ENCODE measurements at places on chromosomes 6 and 20.

GRCh38 chr20:50434653-50435396 lies 75.4 kb upstream of the PTPN1 start:
- no peak for DNase-seq

DNA sequence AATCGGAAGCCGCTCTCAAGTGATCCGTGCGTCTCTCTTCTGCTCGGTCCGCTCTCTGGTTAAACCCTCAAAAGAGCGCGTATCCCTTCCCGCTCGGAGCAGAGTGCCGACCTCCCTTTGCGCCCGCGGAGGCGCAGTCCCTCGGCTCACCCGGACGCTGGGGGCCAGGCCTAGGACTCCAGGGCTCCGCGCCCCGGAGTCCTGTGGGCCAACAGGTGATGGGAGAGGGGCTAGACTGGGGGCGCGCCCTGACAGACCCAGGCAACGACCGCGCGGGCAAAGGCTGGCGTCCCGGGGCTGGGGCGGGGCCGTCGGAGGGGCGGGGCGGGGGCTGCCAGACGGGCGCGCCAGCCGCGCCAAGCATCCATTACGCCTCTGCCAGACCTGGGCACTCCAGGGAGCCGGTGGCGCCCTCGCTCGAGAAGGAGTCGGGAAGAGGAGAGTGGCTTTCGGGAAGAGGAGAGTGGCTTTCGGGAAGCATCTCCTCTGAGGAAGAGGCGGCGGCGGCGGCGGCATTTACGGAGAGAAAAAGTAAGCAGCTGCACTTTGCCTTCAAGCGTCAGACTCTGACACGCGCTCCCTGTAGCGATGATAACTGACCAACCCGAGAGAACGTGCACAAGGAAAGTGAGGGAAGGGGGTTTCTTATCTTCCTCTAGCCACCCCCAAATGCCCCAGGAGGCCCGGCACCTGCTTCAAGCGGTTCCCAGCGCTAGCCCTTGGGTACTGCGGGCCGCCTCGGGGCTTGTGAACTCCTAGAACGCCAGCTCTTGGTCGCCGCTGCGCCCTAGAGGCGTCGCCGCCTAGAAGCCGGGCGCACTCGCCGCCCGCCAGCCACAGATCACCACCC lies 2.6 kb downstream of the EPHA7 start:
- DNase-seq, result peak; percentile 69

DNA sequence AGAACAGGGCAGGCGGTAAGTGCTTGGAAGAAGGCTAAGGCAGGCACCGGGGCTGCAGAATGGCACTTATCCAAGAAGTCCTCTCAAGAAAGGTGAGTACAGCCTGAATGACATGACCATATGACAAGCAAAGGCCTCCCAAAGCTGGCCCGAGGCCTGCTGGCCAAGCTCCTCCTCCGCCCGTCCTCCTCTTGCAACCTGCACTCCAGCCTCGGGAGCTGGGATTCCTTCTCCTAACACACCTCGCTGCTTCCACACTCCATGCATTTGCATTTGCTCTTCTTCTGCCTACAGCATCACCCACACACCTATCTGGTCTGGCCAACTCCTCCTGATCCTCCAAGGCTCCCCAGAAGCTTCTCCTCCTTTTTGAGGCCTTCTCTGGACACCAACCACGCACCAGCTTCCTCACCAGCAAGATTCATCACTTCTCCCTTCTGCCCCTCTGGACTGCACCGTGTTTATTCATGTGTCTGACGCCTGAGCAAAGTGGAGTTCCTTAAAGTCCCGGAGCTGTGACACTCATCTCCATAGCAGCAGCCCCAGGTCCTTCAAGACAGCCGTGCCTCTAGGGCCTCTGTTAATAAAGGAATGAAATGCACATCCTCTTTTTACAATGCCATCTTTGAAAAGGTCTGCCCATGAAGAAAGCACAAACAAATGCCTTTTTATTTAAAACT lies 32.3 kb downstream of the CNKSR3 start:
- peak; percentile 12 for DNase-seq

DNA sequence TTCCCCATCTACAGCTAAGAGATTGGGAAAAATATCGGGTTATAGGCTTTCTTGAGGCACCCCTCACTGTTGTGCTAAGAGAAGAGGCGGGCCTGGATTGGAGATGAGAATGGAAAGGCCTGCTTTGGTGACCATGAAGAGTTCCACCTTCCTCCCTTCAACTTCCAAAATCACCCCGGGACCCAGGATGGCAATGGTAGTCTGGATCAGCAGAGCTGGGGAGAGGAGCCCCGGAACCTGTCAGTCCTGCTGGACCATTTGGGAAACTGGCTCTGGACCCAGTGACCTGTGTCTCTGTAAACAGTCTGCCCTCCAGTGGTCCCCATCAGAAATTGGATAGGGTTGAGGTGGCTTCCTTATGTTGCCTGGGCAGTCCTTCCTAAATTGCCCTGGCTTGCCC lies 1085.6 kb downstream of the KHDRBS2 start:
- DNase-seq, result no peak

- DNase-seq, result no peak
Observed at GRCh38 chr6:195861-196360, 96.4 kb upstream of the DUSP22 start.

GRCh38 chr6:43779852-43780236 lies 9.8 kb downstream of the VEGFA start:
- DNase-seq, result no peak

- no peak for DNase-seq
Observed at GRCh38 chr6:133681891-133682290, 207.0 kb upstream of the TCF21 start.

- DNase-seq, result no peak
Observed at GRCh38 chr6:126054802-126055201, 68.5 kb downstream of the TRMT11 start.

DNA sequence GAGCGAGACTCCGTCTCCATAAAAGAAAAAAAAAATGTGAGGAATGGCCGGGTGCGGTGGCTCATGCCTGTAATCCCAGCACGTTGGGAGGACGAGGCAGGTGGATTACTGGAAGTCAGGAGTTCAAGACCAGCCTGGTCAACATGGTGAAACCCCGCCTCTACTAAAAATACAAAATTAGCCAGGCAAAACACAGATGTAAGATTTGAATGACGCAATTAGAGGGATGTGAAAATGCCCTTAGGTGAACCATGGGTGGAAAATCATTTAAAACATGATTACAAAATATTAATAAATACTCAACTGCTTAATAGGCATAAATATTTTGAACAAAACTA lies 20.9 kb downstream of the COL9A3 start:
- DNase-seq, result no peak

DNA sequence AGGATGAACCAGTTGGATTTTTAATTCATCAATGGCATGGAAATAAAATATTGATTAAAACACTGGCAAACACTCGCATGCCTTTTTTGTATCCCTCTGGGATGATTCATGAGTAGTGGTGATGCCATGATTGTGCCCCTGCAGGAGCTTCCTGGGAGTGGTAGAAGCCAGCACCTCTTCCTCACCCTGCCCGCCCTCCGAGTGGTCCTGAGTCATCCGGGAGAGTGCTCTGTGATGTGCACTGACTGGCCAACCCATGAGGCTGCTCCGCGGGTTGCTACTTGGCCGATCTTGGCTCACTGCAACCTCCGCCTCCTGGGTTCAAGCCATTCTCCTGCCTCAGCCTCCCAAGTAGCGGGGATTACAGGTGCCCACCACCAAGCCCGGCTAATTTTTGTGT lies 27.4 kb downstream of the GJA10 start:
- DNase-seq, result no peak

GRCh38 chr6:130769861-130770260 lies 57.3 kb upstream of the SMLR1 start:
- no peak for DNase-seq

GRCh38 chr20:56698297-56698696 lies 69.2 kb downstream of the TFAP2C start:
- no peak for DNase-seq

GRCh38 chr6:132179955-132180354 lies 221.3 kb downstream of the MOXD1 start:
- DNase-seq, result no peak

DNA sequence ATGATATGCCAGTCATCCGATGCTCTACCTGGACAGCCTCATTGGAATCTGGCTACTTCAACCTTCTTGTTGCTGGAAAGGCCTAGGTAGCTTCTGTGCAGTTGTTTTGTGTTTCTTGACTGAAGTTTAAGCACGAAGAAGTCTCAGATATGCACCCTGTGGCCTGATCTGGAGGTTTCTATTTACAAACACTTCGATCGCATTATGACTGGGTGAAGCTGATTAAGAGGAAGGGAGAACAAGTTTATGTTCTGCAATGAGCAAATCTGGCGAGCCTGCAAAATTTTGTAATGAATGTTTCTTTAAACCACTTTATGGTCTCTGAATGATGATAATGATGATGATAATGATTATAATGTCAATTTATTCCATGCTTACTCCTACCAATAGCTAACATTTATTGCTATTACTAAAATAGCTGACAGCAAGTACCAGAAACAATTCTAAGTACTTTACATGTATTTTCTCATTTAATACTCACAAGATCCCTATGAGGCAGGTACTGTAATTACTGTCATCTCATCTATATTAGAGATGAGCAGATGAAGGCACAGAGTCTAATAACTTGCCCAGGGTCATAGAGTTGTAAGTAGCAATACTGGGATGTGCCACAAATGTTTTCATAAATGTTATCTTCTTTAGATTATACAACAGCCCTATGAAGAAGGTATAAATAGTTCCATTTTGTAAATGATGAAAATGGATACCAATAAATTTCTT lies 126.1 kb upstream of the UST start:
- no peak for DNase-seq

GRCh38 chr20:61636531-61637116 lies 384.6 kb downstream of the CDH4 start:
- no peak for DNase-seq

GRCh38 chr6:13666194-13667105 lies 45.2 kb downstream of the RANBP9 start:
- DNase-seq, result no peak

- DNase-seq, result no peak
Observed at GRCh38 chr6:155310596-155310995, 3.7 kb downstream of the TFB1M start.

DNA sequence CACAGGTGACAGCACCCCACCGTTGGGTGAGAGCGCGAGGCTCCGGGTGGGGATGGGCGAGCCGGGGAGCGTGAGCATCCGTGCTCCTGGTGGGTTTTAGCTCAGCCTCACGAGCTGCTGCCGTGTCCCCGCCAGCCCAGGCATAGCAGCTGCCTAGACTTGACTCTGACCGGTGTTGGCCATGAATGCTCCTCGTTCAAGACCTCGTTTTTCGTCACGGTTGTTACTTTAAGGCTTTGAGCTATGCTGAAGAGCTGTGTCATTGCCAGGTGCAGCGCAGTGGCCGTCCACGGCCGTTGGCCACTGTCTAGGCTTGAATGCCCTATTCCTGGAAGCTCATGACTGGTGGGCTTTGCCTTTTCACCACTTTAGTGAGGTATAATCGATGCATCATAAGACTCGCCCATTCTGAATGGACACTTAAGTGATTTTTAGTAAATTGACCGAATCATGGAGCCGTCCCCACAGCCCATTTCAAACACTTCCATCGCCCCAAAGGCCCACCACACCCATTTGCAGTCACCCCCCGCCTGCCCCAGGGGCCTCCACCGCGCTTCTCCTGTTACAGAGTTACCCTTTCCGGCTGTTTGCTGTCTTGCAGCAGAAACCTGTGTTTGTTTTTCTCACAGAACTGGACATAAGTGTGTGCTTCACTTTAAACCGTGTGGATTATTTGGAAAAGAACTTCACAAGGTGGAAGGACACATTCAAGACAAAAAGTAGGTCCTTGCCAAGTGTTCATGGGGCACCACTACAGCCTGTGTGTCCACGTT lies 21.4 kb upstream of the ADRM1 start:
- no peak for DNase-seq

GRCh38 chr20:39424962-39425678 lies 463.0 kb downstream of the DHX35 start:
- no peak for DNase-seq

GRCh38 chr6:157323966-157324300 lies 614 bp upstream of the TMEM242 start:
- DNase-seq, result peak; percentile 74

DNA sequence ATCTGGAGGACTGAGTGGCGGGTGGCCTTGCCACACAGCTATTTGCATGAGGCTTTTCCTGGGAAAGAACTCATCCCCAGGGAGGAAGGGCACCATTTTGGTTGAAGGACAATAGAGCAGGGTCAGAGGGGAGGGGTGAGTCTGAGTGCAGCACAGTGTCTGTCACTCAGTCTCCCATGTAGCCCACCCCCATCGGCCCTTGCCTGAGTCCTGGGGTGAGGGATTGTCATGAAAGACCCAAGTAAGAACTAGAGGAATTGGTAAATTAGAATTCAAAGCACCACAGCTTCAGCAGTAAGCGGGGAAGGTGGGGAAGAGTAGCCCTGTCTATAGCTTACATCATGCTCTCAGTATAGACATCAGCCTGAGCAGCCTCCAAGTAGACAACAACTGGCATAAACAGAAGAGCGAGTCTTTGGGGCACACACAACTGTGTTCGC lies 90.4 kb upstream of the TMEM30A start:
- peak; percentile 4 for DNase-seq

DNA sequence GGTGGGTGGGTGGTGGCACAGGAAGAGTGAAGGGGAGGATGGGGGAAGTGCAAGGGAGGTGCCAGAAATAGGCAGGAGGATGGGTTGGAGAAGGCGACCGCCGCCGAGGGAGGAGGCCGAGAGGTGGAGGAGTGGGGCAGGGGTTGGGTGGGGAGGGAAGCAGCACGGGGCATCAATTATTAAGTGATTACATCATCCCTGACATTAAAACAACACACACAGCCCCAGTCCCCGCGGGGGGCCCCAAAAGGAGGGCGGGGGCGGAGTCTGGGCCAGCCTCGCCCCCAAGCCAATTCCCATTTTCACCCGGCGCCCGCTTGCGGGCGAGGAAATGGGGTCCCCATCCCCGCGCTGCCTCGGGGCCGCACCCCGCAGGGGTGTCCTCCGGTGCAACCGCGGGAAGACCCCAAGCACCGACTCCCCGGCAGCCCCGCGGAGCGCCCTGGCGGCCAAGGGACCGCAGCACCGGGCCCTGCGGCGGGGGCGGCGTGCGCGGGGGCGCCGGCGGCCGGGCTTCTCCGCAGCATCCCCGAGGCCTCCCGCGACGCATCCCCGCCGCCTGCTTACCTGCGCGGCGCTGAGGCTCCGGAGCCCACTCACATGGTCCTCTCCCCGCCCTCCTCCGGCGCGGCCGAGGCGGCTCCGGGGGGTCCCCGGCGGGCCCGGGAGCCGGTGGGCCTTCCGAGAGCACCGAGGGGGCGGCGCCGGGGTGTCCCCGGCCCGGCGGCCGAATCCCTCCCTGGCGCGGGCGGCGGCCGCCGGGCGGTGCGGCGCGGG lies 663 bp downstream of the FYN start:
- peak; percentile 67 for DNase-seq

GRCh38 chr20:38115205-38115604 lies 49.9 kb downstream of the TGM2 start:
- DNase-seq, result no peak

DNA sequence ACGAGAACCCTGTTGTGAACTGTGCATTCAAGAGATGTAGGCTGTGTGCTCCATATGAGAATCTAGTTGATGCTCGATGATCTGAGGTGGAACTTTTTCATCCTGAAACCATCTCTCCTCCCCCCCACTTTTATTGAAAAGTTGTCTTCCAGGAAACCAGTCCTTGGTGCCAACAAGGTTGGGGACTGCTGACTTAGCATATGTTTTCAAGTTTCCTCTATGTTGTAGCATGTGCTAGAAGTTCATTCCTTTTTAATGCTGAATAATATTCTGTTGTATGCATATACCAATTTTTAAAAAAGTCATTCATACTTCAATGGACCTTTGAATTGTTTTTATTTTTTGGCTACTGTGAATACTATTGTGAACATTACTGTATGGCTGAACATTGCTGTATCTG lies 27.2 kb downstream of the CARMIL1 start:
- DNase-seq, result no peak
